ENCODE measurements at places on chromosomes 3 and 15. TPM values are rescaled to one million over a fixed set of nuclear protein-coding genes. Genes with fewer than 3 reads are reported as not detected.

GRCh38 chr3:10466186-10466585, 39.2 kb downstream of the ATP2B2 start:
- DNase-seq = no peak

GRCh38 chr3:32480604-32481003, 22.0 kb downstream of the CMTM6 start:
- no peak for DNase-seq

The COL6A6 gene
- total RNA-seq = not detected

The CKMT1B gene
- 3.8 TPM for total RNA-seq

The CIB1 gene
- 54.5 TPM for total RNA-seq

- no peak for DNase-seq
These were observed 370.6 kb downstream of the GBE1 start for GRCh38 chr3:81390796-81391195.

- DNase-seq = no peak
These were observed 880 bp upstream of the ARMC8 start for GRCh38 chr3:138186221-138186620.
